ENCODE measurements at places on chromosomes 3 and 15.

- DNase-seq, result no peak
Observed at GRCh38 chr3:100521439-100521845, 29.0 kb downstream of the TMEM45A start.

GRCh38 chr15:89978914-89979313, 22.2 kb upstream of the ZNF710 start:
- no peak for DNase-seq

DNA sequence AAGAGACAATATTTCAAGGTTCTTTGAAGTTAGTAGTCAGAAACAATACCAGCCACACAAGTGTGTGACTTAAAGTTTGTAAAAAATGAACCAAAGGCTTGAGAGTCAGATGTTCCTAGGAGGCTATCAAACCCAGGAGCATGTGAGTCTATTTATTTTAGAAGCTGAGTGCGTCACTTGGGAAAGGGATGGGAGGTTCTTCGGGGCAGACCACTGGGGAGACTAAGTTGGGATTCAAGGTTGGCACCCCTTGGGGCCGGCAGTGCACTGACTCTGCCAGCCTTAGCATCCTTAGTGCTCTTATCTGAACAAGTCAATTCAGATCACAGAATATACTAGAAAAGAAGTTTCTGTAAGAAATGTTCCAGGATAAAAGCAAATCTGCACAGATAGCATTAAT, 50.1 kb upstream of the POLR2M start:
- DNase-seq, result no peak

GRCh38 chr15:43794269-43795037, 2.3 kb downstream of the SERF2 start:
- no peak for DNase-seq

DNA sequence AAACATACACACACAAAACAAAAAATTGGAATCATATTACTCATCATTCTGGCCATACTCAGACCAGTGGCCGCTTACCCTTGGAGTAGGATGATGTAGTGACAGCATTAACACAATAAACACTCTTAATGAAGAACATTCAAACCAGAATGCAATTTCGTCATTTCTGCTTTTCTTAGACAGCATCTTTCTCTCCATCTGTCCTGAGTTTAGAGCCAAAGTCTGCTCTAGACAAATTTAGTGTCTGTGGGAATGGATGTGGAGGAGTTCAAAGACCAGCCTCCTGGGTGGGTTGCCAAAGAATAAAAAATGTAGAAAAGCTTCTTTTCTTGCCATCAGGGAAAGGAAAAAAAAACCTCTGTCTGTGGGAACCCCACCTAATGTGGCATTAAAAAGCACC, 212.4 kb upstream of the POU1F1 start:
- DNase-seq, result no peak

GRCh38 chr3:123869165-123869564, 15.0 kb downstream of the MYLK start:
- DNase-seq, result no peak

GRCh38 chr3:123357275-123357674, 91.6 kb downstream of the ADCY5 start:
- DNase-seq, result no peak

DNA sequence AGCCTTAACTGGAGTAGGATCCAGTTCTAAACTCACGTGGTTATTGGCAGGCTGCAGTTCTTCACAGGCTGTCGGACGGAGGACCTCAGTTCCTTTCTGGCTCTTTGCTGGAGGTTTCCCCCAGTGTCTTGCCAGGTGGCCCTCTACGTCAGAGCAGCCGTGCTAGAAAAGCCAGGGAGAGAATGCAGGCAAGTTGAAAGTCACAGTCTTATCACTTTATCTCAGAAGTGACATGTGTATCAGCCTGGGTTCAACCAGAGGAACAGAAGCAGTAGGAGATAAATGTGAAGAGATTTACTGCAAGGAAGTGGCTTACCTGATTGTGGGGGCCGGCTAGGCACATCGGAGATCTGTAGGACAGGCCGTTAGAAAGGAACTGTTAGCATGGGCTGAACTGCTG, 125.3 kb upstream of the BNIP2 start:
- no peak for DNase-seq

DNA sequence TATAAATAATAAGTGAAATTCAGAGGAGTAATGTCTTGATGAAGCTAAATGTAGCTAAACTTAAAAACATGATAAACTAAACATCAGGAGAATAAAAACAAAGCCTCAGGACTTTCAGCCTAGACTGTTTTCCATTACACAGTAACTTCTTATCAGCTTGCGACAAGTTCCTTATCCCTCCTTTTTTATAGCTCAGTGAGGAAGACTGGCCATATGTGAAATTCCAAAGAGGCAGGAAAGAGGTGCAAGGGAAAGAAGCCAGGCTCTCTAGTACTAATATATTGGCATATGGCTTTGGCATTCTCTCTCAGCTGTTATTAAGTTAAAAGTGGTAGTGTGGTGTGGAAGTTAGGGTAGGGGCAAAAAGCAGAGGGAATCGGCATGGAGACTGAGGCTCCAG, 4.4 kb downstream of the COX17 start:
- no peak for DNase-seq

GRCh38 chr3:110521019-110521418, 550.6 kb upstream of the NECTIN3 start:
- no peak for DNase-seq
